ENCODE measurements at places on chromosomes 6 and 20.

DNA sequence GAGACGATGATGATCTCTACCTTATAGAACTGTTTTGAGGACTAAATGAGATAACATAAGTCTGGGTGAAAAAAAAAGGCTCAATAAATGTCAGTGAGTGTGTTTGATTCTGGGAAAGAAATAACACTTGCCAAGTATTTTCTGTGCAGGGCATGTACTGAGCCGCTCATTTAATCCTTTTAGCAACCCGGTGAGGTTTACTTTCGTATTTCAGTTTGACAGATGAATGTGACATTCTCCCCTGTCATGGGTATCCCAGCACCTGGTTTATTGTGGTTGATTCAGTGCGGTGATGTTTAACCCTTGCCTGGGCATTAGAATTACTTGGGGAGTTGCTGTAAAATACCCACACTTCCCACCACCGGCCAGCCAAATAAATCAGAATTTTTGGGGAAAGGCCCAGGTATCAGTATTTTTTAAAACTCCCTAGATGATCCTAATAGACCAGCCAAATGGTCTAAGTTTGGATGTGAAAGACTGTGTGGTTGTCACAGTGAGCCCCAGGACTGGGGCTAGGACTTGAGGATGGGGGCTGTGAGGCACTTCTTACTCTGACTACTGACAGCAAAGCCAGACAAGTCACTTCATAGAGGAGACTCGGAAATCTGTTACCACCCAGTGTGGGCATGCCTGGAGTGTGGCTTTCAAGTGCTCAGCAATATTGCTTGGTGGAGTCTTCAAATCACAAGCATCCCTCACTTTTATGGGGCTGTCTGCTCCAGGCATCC is 100.2 kb upstream of the KCNG1 start:
- no peak for DNase-seq

DNA sequence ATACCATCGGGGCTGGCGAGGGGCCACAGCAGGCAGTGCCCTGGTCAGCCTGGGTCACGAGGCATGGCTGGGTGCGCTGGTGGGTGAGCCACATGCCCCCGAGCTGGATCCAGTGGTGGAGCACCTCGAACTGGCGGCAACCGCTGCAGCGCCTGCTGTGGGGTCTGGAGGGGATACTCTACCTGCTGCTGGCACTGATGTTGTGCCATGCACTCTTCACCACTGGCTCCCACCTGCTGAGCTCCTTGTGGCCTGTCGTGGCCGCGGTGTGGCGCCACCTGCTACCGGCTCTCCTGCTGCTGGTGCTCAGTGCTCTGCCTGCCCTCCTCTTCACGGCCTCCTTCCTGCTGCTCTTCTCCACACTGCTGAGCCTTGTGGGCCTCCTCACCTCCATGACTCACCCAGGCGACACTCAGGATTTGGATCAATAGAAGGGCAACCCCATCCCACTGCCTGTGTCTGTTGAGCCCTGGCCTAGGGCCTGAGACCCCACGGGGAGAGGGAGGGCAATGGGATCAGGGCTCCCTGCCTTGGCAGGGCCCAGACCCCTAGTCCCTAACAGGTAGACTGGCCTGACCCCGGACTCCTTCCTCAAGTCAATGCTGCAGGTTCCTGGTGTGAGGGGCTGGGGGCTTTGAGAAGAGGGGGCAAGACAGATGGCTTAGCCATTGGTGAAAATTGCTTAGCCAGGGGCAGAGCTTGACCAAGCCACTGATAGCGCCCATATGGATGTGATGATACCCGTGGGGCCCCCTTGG is 598 bp downstream of the TMEM239 start:
- no peak for DNase-seq

DNA sequence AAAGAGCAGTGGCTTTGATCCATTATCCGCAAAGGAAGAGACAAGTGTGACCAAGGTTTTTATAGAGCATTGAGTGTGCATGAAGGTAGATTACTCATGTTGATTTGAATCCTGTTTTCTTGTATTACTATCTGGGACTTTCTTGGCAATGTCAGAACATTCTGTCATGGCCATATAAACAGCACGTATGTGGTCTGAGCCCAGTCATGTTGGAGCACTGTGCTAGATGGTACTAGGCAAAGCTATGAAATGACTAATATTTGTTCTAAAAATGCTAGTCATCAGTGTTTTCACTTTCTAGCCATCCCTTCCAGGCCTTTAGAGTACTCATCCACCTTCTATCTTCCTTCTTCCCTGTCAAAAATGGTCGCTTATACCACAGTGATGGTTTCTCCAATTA is 278.6 kb upstream of the FLRT3 start:
- no peak for DNase-seq

- no peak for DNase-seq
These were observed 196.9 kb upstream of the ZNF184 start for GRCh38 chr6:27669624-27670301.

DNA sequence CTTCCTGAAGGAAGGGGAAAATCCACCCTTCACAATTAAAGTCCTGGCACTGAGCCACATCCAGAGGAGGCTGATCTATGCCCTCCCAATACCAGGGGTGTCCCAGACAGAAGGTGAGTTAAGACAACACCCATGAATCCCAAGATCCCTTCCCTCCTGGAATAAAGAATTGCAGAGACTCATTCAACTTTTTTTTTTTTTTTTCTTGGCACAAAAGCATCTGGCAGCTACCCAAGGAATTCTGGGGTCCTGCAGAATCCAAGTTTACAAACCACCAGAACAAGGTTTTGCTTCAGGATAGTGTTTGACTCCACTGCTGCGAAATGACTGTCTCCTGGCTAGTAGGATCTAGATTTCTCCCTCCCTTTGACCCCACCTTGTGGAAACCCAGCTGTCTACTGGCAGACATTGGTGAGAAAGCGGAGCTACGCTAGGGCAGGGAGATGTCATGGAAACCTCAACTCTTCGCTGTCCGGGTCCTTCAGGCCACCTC is 37.4 kb downstream of the JAG1 start:
- no peak for DNase-seq

- DNase-seq, result no peak
These were observed 60.3 kb downstream of the WDR27 start for GRCh38 chr6:169641461-169642085.

GRCh38 chr6:151276112-151276740 is 36.5 kb downstream of the AKAP12 start:
- DNase-seq, result no peak

GRCh38 chr20:9927224-9927623 is 88.3 kb upstream of the PAK5 start:
- DNase-seq, result no peak

GRCh38 chr6:142361779-142362750 is 60.3 kb downstream of the ADGRG6 start:
- no peak for DNase-seq

DNA sequence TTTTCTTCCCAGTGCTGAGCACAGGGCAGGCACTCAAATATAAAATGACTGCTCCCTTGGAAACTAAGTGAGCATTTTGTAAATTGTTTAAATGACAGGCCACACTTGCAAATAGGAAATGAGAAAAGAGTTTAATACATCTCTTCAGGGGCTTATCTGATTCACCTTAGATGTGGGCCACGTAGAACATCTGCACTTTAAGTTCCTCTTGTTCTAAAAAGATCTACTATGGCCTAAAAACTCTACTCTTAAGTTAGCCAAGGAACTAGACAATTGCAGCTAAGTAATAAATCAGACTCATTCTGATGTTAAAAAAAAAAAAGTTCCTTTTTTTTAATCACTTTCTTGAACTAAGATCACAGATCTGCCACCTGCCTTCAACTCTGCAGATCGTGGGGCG is 126.3 kb downstream of the KIF16B start:
- DNase-seq, result no peak

DNA sequence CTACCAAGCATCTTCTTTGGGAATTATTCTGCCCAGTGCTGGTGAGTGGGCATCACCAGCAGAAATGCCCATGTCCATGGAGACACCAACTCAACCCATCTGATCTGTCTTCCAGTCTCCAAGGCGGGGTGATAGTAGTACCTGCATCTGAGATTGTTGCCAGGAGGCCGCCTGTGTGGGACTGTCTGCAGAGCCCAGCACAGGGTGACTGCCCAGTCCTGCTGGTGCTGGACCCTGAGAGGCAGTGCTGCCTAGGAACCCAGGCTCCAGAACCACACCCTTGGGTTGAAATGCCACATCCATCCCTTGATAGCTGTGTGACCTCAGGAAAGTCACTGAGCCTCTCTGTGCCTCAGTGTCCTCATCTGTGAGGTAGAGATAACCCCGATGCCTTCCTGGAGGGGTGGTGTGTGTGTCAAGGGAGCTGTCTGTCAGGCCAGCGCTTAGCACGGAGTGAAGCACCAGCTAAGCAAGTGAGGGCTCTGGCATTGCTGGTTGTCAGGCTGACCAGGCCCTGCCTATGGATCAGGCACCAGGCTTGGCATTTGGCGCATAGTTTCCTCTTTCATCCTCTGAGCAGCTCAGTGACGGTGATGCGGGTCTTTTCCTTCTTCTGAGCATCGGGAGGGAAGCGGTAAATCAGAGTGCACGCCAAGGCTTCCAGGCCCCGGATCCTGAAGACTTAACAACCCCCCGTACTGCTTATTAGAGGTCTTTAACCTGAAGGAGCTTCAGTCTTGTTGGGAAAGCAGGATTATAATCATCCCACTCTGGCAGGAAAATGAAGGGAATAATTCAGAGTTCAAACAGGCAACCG is 268.2 kb downstream of the CDH4 start:
- DNase-seq, result no peak

DNA sequence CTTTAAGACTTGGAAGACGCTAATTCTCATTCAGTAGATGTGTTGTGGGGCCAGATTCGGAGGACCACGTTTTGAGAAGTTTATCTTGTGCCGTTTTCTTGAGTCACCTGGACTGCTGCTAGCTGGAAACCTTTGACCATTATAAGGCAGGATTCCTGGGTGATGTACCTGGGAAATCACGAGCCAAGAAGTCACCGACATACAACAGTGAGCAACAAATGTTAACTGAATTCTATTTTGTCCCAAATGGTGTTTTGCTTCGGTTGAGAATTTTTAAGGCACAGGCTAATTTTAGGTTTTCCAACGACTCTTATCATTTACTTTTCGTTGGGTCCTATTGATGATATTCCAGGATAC is 93.4 kb upstream of the BTN3A2 start:
- DNase-seq, result no peak

DNA sequence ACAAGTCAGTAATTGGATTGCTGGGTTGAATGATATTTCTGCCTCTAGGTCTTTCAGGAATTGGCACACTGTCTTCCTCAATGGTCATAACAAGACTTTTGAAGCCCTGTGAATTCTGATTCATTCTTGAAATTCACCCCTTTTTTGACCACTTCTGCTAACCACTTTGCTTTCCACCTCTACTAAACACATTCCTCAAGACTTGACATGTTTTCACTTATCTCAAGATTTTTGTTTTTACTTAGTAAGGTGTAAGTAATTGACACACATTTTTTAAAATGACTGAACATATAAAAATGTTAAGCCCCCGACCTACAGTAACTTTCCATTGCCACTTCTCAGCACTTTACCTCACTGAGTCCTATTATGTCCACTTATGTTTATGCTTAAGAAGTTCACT is 239.1 kb downstream of the GRM1 start:
- DNase-seq, result no peak
